NCI-H748 treated with DMSO at 0.1 percent for 48 hours (cell line): ENCODE measurements at places on chromosomes 3 and 15.

DNA sequence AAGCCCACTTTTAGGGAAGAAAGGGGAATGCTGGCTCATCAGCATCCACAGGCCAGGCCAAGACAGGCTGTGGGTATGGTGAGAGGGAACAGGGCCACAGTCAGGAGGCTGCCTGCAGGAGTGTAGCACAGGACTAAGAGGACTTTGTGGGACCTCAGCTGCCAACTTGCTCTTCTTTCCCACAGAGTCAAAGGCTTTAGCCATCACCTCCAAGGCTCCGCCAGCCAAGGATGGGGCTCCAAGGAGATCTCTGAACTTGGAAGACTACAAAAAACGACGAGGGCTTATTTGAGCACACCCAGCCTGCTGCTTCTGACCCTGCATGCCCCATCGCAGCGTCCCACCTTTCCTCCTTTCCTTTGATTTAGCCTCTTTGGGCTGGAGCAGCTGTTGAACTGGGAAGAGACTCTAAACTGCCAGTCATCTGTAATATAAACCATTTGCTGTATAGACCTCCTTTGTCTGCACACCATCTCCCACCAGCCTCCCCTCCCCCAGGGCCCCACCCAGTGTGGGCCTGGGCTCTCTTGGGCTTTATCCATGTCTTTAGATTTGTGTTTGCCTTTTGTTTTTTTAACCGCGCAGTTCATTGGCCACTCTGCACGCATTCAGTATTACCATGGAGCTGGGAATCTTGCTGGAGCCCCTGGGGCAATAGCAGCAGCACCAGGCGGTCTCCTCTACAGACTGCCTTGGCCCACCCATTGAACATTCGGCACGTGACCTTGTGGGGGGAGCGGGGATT is 13.1 kb upstream of the ITPKA start:
- DNase-seq = no peak

- no peak for DNase-seq
Observed at GRCh38 chr15:41979493-41980266, 7.3 kb upstream of the EHD4 start.

DNA sequence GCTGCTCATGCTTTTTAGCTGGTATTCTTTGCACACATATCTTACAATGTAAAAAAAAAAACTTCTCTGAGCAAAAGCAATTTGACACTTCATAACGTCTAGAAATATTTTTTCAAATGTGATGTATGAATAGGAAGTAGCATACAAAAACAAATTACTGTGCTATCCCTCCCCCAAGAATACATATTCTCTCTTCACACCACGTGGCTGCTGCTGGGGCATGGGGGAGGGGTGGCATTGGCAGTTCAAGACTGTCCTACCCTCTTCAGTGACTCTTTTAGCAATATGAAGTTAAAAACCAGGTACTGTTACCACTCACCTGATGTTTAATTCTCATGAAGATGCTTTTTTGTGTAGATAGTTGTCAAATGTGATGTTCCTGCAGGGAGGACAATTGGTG is 85.6 kb downstream of the UBE2E2 start:
- DNase-seq = no peak

DNA sequence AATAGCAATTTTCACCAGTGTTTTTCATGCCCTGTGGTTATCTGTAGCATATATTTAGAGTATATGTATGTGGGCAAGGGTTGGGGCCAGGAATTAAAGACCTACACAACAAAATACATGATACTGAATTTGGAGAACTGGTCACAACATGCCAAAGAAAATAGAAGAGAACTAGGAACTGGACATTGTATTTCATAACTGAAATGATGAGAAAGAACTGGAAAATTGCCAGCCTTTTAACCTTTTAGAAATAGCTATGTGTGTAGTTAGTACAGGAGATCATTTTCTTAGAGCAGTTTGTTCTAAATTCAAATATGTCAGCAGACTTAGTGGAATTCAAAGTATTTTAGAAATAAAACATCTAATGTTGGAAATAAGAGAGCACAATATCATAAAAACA is 227.1 kb upstream of the CGNL1 start:
- DNase-seq = no peak

DNA sequence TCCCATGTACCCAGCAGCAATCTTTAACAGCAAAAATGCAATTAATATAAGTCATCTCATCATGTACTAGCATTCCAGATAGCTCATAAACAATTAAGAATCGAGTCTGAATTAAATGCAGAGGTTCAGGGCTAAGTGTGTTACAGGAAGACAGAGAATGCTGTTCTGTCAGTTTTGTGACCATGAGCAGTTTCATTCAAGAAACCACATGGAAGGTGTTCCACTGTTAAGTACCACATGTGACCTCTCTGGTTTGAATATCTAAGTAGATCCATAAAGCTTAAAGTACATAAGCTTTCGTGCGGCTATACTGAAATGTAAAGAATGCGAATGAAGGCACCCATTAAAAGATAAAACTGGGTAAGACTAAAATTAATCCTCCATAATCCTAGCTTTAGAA is 272.3 kb downstream of the IL5RA start:
- no peak for DNase-seq

DNA sequence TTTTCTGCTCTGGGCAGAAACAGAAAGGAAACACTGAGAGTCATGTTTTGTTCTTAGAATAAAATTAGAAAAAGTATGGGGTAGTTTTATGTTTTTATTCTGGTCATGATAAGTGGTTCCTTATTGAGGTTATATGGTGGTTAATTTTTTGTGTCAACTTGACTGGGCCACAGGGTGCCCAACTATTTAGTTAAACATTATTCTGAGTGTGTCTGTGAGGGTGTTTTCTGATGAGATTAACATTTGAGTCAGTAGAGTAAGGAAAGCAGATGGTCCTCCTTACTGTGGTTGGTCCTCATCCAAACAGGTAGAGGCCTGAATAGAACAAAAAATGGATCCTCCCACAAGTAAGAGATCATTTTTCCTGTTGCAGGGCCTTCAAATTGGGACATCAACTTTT is 98.9 kb downstream of the C3orf38 start:
- no peak for DNase-seq
